AG09319 (cell line): ENCODE measurements at places on chromosomes 6 and 20.

- no peak for DNase-seq
Observed at GRCh38 chr6:165825256-165825815, 162.3 kb upstream of the PDE10A start.

DNA sequence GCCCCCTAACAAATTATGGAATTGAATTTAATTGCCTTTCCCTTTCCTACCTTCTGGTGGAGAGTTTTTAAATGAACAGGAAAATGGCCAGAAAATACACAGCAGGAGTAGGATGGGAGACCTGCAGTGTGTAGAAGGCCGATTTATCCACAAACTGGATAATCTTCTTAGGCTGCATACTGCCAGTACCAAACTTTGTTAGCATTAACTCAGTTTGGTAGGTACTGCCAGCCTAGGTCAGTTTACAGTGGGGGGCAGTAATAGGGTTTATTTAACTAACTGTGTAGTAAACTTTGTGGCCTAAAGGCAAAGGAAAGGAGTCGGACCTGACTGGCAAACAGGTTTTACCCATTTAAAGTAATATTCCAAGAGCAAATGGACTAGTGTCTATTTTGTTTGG lies 4.6 kb downstream of the NCOA3 start:
- DNase-seq, result no peak

GRCh38 chr20:2109425-2110210 lies 8.0 kb downstream of the STK35 start:
- no peak for DNase-seq

DNA sequence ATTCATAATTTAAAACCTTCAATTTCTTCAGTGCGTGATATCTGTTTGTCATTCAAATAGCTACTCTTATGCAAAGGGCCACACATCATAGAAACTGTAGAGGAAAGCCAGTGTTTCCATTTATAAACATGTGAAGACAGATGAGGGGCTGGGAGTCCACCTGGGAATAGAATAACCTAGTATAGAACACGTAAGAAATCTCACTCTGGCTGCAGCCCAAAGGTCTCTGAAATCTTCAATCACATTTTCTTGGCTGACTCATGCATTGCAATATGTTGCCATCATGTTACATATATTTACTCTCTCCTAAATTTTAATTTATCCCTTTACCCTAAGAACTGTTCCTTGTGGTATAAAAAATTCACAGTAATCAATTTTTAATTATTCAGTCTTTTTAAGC lies 123.2 kb downstream of the ELOVL4 start:
- DNase-seq, result no peak

- DNase-seq, result no peak
Observed at GRCh38 chr6:13676551-13677156, 35.0 kb downstream of the RANBP9 start.
